ENCODE measurements at places on chromosomes 12 and 14.
A peak's percentile ranks its signal among the peaks of the same experiment; 100 is the strongest.

- no peak for DNase-seq
These were observed 15.4 kb downstream of the CLMN start for GRCh38 chr14:95304342-95304741.

DNA sequence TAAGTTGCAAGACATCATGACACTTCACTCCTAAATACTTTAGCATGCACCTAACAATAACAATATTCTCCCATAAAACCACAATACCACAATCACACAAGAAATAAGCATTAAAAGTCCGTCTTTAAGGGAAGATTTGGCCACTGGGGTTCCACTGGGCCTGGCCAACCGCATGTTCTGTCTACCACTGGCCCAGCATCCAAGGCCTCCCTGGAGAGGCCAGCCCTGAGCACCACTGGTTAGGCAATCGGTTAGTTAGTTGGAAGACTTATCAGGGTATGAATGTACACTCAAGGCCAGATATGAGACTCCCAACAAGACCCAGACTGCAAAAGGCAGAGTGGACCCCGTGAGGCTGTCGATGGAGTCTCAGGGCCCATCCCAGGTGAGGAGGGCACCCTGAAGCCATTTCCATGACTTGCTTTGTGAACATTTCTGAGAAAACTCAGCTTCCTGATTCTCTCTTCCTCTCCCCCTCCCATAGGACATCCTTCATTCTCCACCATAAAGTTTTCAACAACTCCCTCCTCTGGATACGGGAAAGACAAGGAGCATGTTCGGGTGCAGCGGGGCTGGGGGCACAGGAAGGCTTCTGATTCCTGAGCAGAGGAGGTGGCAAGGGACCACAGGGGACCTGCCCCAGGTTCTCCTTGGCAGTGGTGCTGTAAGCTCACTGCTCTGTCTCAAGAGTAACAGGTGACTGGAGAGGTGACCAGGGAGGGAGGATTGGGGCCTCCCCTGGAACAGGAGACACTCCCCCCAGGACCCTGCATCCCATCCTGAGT, 5.9 kb downstream of the PXN start:
- no peak for DNase-seq

GRCh38 chr14:60250257-60251035, 1.4 kb downstream of the PPM1A start:
- no peak for DNase-seq

- DNase-seq = peak; percentile 15
These were observed 328.3 kb downstream of the TMEM121 start for GRCh38 chr14:105854600-105855245.

DNA sequence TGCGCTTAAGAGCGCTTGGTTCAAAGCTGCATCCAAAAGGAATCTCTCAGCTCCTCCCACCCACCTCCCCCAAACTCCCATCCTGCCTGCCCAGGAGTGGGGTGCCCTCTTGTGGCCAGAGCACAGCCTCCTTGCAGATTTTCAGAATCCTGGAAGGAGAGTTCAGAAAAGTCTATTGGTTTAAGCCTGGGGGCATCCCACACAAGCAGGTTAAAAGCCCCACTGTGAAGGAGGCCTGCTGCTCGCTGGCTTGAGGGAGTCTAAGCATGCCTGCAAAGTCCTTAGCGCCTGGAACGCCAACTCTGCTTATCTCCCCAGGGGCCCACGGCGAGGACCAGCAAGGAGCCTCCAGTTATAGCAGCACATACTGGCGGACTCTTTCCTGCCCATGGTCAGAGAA, 297.1 kb downstream of the KSR2 start:
- no peak for DNase-seq

DNA sequence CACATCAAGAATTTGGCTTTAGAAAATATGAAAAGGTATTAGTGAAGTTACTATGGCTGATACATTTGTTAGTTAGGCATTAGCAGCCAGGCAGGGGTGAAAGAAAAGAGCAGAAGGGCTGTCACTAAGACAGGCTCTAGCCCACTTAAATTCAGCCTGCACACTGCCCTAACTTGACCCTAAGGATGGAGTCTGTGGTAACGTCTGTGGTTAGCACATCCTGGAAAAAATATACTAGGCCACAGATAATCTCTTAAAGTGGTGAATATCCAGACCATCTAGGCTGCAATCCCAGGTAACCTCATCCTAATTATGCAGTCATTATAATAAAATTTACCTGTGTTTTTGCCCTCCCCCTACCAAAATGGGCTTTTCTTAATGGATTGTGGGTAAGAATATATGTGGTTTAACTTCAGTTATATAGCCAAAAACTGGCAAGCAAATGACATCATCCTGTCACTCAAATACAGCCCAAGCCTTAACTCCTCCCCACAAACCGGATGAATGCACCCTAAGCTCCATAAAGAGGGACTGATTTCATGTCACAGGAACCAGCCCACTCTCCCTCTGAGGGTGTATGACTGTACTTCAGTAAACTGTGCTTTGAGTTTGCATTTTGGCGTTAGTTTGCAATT, 440.9 kb downstream of the LRFN5 start:
- no peak for DNase-seq

- no peak for DNase-seq
These were observed 8.2 kb upstream of the MMP19 start for GRCh38 chr12:55850893-55851292.

GRCh38 chr14:82626156-82627066, 1092.8 kb upstream of the SEL1L start:
- no peak for DNase-seq

GRCh38 chr12:69167648-69168165, 71.7 kb upstream of the CPSF6 start:
- DNase-seq = no peak

DNA sequence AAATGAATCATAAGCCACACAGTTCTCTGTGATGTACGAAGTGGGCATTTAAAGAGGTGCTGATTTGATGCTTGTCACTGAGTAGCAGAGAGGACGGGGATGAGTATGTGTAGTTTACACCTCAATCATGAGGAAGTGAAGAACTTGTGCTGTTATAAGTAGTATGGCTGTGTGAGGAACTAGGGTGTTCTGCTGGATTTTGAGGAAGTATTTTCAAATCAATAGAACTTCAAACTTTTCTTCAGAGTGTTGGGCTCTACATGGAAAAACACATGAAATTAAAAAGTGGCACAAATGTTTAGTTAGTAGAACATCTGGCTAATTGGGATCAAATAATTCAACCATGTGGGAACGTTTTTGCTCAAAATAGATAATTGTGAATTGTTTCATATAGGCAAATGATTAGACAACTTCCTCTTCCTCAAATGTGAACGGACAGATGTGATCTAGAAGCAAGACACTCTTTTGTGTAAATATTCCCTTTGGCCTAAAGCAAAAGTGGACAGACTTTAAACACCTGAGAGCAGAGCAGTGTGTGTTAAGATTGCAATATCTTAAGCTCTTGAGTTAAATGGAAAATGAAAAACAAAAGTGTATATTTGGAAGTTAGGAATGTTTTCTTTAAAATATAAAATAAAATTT, 168.5 kb downstream of the NAV3 start:
- no peak for DNase-seq

All from Peyer's patch (tissue), 4 donors.